ENCODE measurements at places on chromosomes 1 and 21.

DNA sequence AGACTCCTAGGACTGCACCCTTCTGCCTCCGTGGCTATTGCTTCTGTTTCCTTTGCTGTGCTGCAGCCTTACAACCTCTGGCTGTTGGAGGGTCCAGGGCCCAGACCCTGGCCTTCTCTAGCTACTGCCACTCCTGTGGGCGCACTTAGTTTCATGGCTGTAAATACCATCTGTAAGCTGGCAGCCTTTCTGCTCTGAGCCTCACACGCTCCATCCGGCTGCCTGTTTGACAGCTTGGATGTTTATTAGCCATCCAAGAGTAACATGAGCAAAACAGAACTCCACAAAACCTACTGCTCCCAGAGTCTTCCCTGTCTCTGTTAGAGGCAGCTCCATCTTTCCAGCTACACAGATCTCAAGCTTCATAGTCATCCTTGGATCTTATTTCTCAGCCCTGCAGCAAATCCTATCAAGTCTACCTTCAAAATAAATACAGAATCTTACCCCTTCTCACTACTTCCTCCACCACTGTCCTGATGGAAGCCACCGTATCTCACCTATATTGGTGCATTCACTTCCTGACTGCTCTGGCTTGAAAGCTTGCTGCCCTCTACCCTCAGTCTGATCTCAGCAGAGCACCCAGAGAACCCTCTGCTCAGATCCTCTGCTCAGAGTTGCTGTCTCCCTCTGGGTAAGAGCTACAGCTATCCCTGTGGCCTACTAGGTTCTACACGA, 19.1 kb downstream of the SLC25A33 start:
- no peak overlapping the region for H3K4me3 ChIP-seq
- H3K4me1 ChIP-seq, result peaks cover 5% of the 10 kb centered on the region
- no peak overlapping the region for H3K27ac ChIP-seq
- H3K27me3 ChIP-seq, result no peaks in the 10 kb centered on the region
- H3K36me3 ChIP-seq, result no peaks in the 10 kb centered on the region

GRCh38 chr1:237269938-237270337, 228.0 kb downstream of the RYR2 start:
- no peaks in the 10 kb centered on the region for H3K36me3 ChIP-seq
- H3K27ac ChIP-seq, result no peak overlapping the region
- no peak overlapping the region for H3K4me3 ChIP-seq
- no peaks in the 10 kb centered on the region for H3K27me3 ChIP-seq
- H3K4me1 ChIP-seq, result no peaks in the 10 kb centered on the region

DNA sequence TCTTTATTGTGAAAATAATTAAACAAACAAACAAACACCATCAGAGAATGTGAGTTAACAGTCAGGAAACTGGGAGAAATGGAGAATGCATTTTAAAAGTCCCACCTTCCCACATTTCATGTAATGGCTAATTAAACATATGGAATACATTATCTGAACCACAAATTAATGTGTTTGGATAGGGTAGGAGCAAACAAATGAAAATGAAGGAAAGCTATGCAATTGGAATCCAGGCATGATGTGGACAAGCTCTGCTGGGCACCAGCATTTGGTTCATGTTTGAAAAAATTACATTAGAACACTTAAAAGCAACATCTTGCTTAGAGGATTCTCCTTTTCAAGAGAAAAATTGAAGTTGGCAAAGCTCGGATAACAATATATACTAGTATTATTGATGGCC, 628.1 kb downstream of the LMO4 start:
- no peak overlapping the region for H3K4me3 ChIP-seq
- peaks cover 12% of the 10 kb centered on the region for H3K4me1 ChIP-seq
- no peaks in the 10 kb centered on the region for H3K27me3 ChIP-seq
- H3K27ac ChIP-seq, result peak overlapping the region; percentile 48
- H3K36me3 ChIP-seq, result no peaks in the 10 kb centered on the region

DNA sequence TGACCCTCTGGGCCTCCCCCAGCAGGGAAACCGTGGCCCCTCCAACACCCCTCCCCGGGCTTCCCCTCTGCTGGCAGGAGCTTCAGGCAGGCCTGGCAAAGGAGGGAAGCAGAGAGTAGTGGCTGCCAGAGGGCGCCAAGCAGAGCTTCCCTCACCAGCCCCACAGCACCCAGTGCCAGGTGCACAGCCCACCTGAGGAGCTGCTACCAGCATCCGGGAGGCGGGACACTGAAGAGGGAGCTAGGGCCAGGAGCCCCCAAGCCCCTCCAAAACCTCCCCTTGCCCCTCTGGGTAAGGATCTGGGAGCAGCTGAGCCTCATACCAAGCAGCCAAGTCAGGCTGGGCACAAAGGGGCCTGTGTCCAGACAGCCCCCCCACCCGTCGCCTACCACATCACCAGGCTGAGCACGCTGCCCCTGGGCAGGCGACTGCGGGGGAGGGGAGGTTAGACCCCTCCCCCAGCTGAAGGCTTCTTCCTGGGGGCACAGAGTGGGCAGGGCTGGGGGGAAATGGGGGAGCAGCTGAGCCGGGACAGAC, 19.6 kb downstream of the CCDC24 start:
- no peaks in the 10 kb centered on the region for H3K4me1 ChIP-seq
- H3K4me3 ChIP-seq, result no peak overlapping the region
- H3K27me3 ChIP-seq, result no peaks in the 10 kb centered on the region
- DNase-seq, result no peak
- no peak overlapping the region for H3K27ac ChIP-seq

GRCh38 chr1:171185091-171185490, at the start of gene FMO2:
TSS of gene FMO2 (plus strand) at chr1:171185300. CDS start at chr1:171185714, 414 bp downstream.
- no peaks in the 10 kb centered on the region for H3K36me3 ChIP-seq
- H3K4me3 ChIP-seq, result no peak within 1 kb of the TSS
- H3K27me3 ChIP-seq, result no peaks in the 10 kb centered on the region

DNA sequence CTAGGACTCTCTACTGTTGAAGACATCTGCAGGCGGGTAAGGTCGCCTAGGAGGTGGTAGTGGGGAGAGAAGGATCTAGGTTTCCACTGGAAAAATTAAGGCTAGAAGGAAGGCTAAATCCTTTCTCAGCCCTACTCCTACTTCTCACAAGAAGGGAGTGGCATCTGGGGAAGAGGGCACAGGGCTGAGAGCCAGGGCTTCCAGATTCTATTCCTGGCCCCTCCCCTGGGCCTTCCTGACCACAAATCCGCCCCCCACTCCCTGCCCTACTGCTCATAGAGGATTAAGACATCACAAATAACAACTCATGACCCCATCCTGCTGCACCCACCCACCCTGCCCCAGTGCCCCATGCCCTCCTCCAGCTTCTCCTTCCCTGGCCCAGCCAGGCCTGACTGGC, 2.5 kb downstream of the PHLDA3 start:
- H3K4me3 ChIP-seq, result no peak overlapping the region
- peaks cover 43% of the 10 kb centered on the region for H3K4me1 ChIP-seq
- DNase-seq, result no peak
- no peaks in the 10 kb centered on the region for H3K36me3 ChIP-seq

- H3K36me3 ChIP-seq, result no peaks in the 10 kb centered on the region
- peaks cover 4% of the 10 kb centered on the region for H3K4me1 ChIP-seq
- H3K4me3 ChIP-seq, result no peak overlapping the region
- peak; percentile 81 for DNase-seq
Measured at GRCh38 chr1:174875306-174875705, 124.4 kb upstream of the CACYBP start.

- H3K36me3 ChIP-seq, result no peaks in the 10 kb centered on the region
- DNase-seq, result no peak
- H3K27ac ChIP-seq, result peak overlapping the region; percentile 38
- H3K27me3 ChIP-seq, result peaks cover 3% of the 10 kb centered on the region
- H3K4me1 ChIP-seq, result peaks cover 19% of the 10 kb centered on the region
- H3K4me3 ChIP-seq, result no peak overlapping the region
Measured at GRCh38 chr1:5598824-5599395, 393.3 kb downstream of the NPHP4 start.

GRCh38 chr1:69834336-69834735, 266.6 kb downstream of the LRRC7 start:
- H3K27me3 ChIP-seq, result no peaks in the 10 kb centered on the region
- H3K36me3 ChIP-seq, result no peaks in the 10 kb centered on the region
- H3K27ac ChIP-seq, result no peak overlapping the region
- no peak for DNase-seq

DNA sequence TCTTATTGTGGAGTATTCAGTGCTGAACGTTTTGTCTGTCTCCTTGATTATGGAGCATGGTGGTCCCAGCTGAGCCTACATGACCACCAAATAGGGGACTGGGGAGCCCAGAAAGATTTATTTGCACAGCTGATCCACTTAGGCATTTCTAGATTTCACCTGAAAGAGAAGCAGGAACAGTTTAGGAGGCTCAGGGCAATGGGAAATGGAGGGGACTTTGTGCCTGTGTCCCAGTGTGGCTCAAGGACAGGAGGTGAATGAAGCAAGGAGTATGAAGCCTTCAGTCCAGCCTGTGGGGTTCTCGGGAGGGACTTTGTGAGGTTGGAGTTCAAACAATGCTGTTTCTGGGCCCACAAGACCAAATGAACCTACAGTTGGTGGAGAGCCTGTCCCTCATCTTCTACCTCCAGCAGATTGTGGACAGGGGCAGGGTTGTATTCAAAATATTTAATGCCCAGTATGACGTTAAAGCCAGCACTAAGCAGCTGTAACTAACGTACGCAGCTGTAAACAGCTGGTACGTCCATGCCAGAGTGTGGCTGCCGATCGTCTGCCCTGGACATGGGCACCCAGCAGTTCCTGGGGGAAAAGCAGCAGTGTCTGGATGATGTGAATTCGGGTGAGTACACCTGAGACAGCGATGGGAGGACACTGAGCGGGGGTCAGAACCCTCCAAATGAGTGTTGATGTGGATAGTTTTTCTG, 164.9 kb upstream of the RAB4A start:
- H3K27ac ChIP-seq, result no peak overlapping the region
- no peaks in the 10 kb centered on the region for H3K36me3 ChIP-seq
- no peak overlapping the region for H3K4me3 ChIP-seq
- H3K4me1 ChIP-seq, result peaks cover 28% of the 10 kb centered on the region

DNA sequence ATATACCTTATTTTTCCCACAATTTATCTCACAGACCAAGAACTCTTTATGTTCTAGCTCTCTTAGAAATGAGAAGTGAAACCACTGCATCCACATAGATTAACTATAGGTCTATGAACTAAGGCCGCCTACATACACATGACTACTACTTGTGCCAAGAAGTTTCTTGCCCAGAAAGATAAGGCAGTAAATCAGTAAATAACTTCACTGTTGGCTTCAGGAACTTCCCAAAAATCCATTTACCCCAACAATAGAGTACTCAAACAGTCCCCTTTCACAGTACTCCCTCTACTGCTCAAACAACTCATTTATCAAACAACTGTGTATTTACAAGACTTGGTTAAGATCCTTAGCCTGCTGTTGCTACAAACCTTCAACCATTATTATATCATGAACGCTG, 96.5 kb downstream of the NME7 start:
- no peaks in the 10 kb centered on the region for H3K4me1 ChIP-seq
- no peak overlapping the region for H3K4me3 ChIP-seq
- no peaks in the 10 kb centered on the region for H3K36me3 ChIP-seq
- peak; percentile 5 for DNase-seq

GRCh38 chr1:22420455-22421053, 31.1 kb upstream of the ZBTB40 start:
- no peaks in the 10 kb centered on the region for H3K36me3 ChIP-seq
- peak; percentile 90 for DNase-seq
- no peak overlapping the region for H3K4me3 ChIP-seq
- no peaks in the 10 kb centered on the region for H3K27me3 ChIP-seq

DNA sequence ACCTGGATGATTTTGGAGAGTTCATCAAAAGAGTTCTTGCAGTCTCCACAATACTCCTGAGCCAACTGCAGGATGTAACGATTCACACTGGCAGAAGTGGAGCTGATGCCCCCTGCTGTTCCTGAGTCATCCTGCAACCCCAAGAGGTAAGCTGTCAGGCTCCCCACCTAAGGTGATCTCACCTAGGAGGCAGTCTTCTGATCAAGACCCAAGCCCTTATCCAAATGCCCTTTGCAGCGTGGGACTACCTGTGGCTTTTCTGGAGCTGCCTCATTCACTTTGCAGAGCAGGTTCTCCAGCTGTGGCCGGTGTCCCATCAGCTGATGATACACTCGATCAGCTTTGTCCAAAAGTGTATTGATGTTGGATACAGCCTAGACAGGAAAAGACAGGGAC, 96.4 kb downstream of the UBR4 start:
- DNase-seq, result peak; percentile 59
- no peaks in the 10 kb centered on the region for H3K27me3 ChIP-seq
- H3K4me1 ChIP-seq, result no peaks in the 10 kb centered on the region
- H3K36me3 ChIP-seq, result peaks cover 6% of the 10 kb centered on the region
- H3K4me3 ChIP-seq, result no peak overlapping the region

- H3K27me3 ChIP-seq, result no peaks in the 10 kb centered on the region
- H3K36me3 ChIP-seq, result no peaks in the 10 kb centered on the region
- no peak overlapping the region for H3K4me3 ChIP-seq
- H3K4me1 ChIP-seq, result no peaks in the 10 kb centered on the region
Measured at GRCh38 chr1:197967066-197967465, 49.9 kb downstream of the LHX9 start.

DNA sequence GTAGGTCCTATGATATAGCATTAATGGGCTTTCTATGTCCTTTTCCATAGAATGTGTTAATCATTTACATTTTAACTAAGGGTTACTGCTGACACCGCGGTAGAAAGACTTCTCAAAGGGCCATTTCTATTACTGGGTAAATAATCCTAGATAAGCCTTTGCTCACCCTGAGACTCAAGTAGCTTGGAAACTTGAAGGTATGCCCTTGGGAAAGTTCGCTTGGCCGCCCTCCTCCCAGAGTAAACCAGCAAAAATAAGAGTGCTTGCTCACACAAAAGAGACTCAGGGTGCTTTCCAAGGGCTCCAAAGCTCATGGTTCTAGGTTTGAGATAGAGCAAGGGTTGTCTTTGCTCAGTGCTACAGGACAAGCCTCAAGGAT, 85.8 kb upstream of the TMPRSS2 start:
- peak; percentile 71 for DNase-seq
- H3K27me3 ChIP-seq, result no peaks in the 10 kb centered on the region
- no peaks in the 10 kb centered on the region for H3K36me3 ChIP-seq
- H3K4me1 ChIP-seq, result peaks cover 23% of the 10 kb centered on the region
- H3K27ac ChIP-seq, result peak overlapping the region; percentile 82

GRCh38 chr1:94989398-94989797, 62.5 kb upstream of the CNN3 start:
- no peaks in the 10 kb centered on the region for H3K4me1 ChIP-seq
- H3K4me3 ChIP-seq, result no peak overlapping the region
- no peak overlapping the region for H3K27ac ChIP-seq
- no peaks in the 10 kb centered on the region for H3K27me3 ChIP-seq
- DNase-seq, result no peak

GRCh38 chr1:110067893-110068645, 2.4 kb downstream of the ALX3 start:
- H3K4me1 ChIP-seq, result peaks cover 14% of the 10 kb centered on the region
- H3K4me3 ChIP-seq, result no peak overlapping the region
- no peak overlapping the region for H3K27ac ChIP-seq
- no peaks in the 10 kb centered on the region for H3K36me3 ChIP-seq
- peaks cover 74% of the 10 kb centered on the region for H3K27me3 ChIP-seq
- no peak for DNase-seq

- no peaks in the 10 kb centered on the region for H3K4me1 ChIP-seq
- H3K27ac ChIP-seq, result no peak overlapping the region
- H3K4me3 ChIP-seq, result no peak overlapping the region
- H3K27me3 ChIP-seq, result no peaks in the 10 kb centered on the region
- DNase-seq, result no peak
Measured at GRCh38 chr1:245099401-245099800, 55.4 kb upstream of the KIF26B start.

GRCh38 chr1:48470950-48471690, 884 bp downstream of the SPATA6 start:
- H3K4me1 ChIP-seq, result peaks cover 12% of the 10 kb centered on the region
- peak overlapping the region; percentile 82 for H3K27ac ChIP-seq

GRCh38 chr1:156060937-156061636, at the start of gene RAB25:
TSS of gene RAB25 (plus strand) at chr1:156061160. CDS start at chr1:156061401, 241 bp downstream.
- no peaks in the 10 kb centered on the region for H3K27me3 ChIP-seq
- peak within 1 kb of the TSS; percentile 90 for H3K27ac ChIP-seq
- H3K4me3 ChIP-seq, result peak within 1 kb of the TSS; percentile 51

All from hepatocyte (in vitro differentiated cells).